Central memory CD8-positive, alpha-beta T cell (primary cell): ENCODE measurements at places on chromosomes 2 and 18.
A peak's percentile ranks its signal among the peaks of the same experiment; 100 is the strongest.

DNA sequence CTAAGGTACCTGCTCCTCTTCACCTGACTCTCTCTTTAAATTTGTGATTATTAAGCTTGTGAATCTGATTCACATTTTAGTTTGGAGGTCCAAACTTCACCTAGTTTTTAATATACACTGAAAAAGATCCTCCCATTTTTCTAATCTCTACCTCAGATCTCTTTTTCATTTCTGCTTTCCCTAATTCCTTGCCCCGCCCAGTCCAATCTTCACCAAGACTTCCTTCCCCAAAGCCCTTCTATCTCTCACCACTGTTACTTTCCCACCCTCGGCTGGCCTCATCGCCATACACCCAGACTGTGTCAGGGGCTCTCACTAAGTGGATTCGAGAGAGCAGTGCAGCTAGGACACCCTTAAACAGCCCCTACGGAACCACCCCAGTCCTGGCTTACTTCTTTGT lies 40.0 kb downstream of the LBH start:
- H3K36me3 ChIP-seq: peaks cover 2% of the 10 kb centered on the region
- no peaks in the 10 kb centered on the region for H3K27me3 ChIP-seq
- DNase-seq: no peak

DNA sequence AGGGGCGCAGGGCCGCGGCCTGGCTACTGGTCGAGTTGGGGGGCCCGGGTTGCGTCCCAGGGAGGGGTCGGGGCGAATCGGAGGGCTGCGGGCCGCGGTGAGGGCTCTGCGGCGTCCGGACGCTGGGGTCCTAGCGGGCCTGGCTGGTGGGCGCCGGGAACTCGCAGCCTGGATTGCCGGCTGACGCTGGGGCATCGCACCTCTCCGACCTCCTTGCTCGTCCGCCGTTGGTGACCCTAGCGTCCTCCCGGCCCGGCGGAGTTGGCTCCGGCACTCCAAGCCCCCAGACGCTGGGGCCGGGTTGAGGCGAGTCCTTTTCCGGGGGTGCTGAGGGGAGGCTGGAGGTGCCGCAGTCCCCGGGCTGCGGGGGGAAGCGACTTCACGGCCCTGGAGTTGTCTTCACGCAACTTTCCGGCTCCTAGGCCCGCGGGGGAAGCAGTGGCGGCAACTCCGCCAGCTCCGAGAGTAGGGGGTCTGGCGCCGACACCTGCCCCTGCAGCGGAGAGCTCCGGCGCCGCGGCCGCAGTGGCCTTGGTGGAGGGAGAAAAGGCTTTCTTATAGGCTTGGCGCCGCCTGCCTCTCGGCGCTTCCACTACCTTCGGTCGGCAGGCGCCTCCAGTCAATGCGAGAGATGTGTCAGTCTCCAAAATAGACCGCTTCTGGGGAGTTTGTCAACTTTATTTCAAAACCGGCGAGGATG lies 70.3 kb downstream of the HAUS1 start:
- peaks cover 41% of the 10 kb centered on the region for H3K4me1 ChIP-seq
- no peak for DNase-seq
- peak overlapping the region; percentile 99 for H3K27ac ChIP-seq
- H3K36me3 ChIP-seq: peaks cover 14% of the 10 kb centered on the region

DNA sequence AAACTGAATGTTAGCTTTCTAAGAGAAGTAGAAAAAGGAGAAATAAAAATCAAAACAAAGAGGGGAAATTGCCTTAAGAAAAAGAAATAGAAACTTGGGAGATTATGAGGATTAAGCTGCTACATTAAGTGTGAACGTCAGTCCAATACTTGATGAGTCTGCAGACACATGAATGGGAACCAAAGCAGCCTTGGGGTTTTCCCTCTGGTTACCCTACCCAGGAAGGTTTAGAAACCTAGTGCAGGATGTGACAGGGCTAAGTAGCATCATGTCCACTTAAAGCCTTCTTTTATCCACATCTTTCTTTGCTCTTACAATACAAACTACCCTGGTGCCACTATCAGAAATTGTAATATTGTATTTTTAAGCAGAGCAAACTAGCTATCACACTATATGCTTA lies 22.3 kb downstream of the SLC35F5 start:
- no peaks in the 10 kb centered on the region for H3K27me3 ChIP-seq
- DNase-seq: no peak
- H3K4me3 ChIP-seq: no peak overlapping the region
- H3K36me3 ChIP-seq: peaks cover 13% of the 10 kb centered on the region

DNA sequence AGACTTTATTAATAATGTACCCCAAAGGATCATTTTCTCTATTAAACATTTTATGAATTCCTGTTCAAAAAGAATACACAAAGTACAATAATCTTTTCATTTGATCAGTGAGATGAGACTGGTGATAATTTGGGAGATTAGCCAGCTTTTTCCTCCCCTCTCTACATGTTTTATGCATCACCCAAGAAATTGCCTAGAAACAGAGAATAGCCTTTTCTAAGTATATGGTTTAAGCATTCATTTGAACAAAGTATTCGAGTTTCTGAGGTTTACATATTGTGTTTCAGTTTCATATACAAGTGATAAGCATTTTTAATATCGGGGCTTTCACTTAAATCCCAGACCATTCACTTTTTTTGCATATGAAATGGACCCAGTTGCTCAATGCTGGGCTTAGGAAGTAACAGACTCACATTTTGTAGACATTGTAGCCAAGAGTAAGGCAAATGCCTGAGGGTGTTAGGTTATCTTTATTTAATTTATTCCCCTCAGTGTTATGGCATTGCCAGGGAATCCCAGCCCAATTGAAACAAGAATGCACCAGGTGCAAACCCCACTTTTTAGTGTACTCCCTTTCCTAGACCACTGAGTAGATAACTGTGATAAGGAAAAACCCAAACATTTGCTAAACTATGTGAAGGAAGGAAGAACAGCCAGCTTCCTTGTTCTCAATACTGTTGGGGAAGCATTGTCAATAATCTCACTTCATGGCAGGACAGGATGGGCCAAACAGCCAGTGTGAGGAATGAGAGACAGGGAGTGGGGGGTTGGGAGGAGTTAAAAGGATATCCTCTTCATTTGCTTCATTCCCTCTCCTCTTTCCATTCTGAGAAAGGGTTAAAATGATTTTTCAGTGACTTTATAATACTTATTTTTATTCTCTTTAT lies 3.5 kb downstream of the CPO start:
- no peak overlapping the region for H3K4me3 ChIP-seq
- no peak for DNase-seq
- no peak overlapping the region for H3K27ac ChIP-seq
- no peaks in the 10 kb centered on the region for H3K36me3 ChIP-seq
- H3K27me3 ChIP-seq: no peaks in the 10 kb centered on the region
- no peaks in the 10 kb centered on the region for H3K4me1 ChIP-seq

DNA sequence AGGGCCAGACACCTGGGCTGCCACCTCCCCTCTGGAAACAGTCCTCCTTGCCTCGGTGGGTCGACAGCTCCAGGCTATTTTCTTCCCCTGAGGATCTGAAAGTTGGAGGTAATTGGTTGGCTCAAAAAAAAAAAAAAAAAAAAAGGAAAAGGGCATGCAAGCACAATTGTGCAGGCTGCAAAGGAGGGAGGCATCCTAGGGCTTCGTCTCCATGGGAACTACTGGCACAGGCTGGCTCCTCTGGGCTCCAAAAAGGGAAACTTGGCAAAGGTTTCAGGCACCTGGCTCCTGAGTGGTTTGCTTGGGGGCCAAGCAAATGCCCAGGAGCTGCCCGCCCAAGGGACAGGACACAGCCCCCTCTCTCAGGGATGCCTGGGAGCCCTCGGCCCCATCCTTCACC lies 1.1 kb upstream of the KCNIP3 start:
- DNase-seq: no peak
- H3K27ac ChIP-seq: no peak overlapping the region
- H3K27me3 ChIP-seq: peaks cover 29% of the 10 kb centered on the region

GRCh38 chr18:34707670-34708069 lies 2.4 kb upstream of the DTNA start:
- no peak overlapping the region for H3K4me3 ChIP-seq
- no peak for DNase-seq
- no peaks in the 10 kb centered on the region for H3K4me1 ChIP-seq
- no peaks in the 10 kb centered on the region for H3K36me3 ChIP-seq
- no peak overlapping the region for H3K27ac ChIP-seq

DNA sequence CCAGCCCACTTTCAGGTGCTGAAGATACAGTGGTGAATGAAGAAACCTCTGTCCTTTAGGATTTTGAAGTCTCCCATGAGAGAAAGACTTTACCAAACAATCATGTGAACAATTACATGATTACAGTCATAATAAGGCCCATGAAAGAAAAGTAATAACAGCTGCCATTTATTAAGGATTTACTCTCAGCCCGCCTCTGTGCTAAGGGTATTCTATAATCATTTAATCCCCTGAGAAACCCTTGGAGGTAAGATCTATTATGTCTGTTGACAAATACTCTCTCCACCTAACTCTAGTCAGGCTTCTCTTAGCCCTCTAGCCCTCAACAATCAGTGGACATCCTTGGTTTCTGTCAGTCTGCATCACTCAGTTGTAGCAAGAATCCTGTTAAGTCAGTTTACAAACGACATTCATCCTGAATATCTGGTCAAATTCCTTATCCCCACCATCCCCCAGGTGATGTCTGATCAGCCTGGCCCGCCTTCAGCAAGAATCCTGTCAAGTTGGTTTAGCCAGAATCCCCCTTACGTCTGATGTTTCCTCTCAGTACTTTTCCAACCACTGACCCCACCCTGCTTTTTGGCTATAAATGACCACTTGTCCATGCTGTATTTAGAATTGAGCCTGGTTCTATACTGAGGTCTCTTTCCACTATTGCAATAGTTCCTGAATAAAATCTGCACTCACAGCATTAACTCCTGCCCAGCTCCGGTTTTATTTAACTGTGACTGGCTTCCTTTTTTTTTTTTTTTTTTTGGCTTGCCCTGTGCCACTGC lies 12.2 kb upstream of the SOCS6 start:
- no peaks in the 10 kb centered on the region for H3K4me1 ChIP-seq
- H3K27me3 ChIP-seq: peaks cover 22% of the 10 kb centered on the region
- H3K27ac ChIP-seq: no peak overlapping the region

DNA sequence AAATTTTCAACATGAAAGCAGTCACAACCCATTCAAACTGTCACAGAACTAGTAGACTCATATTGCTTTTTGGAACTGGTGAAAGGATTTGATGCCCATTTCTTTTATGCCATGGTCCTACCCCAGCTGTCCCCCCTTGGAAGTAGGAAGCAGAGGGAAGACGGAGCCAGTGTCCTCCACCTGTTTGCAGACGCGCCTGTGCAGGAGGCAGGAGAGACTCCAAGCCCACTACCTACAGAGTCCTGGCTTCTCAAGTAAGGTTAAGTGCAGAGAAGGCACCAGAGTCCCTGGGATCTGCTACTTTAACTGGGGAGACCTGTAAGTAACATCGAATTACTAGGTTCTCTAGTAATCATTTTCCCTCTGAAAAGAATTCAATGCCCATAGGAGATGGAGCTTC lies 32.7 kb upstream of the DNMT3A start:
- H3K4me3 ChIP-seq: no peak overlapping the region
- no peak for DNase-seq
- peaks cover 29% of the 10 kb centered on the region for H3K4me1 ChIP-seq

- no peak overlapping the region for H3K27ac ChIP-seq
- no peak for DNase-seq
- H3K27me3 ChIP-seq: peaks cover 85% of the 10 kb centered on the region
- no peaks in the 10 kb centered on the region for H3K36me3 ChIP-seq
Observed at GRCh38 chr2:136517716-136518115, 247.6 kb upstream of the THSD7B start.

GRCh38 chr2:230162981-230163380 lies 56.8 kb downstream of the SP110 start:
- H3K4me1 ChIP-seq: peaks cover 6% of the 10 kb centered on the region
- no peak overlapping the region for H3K27ac ChIP-seq
- DNase-seq: no peak
- no peaks in the 10 kb centered on the region for H3K27me3 ChIP-seq
- peaks cover 22% of the 10 kb centered on the region for H3K36me3 ChIP-seq

DNA sequence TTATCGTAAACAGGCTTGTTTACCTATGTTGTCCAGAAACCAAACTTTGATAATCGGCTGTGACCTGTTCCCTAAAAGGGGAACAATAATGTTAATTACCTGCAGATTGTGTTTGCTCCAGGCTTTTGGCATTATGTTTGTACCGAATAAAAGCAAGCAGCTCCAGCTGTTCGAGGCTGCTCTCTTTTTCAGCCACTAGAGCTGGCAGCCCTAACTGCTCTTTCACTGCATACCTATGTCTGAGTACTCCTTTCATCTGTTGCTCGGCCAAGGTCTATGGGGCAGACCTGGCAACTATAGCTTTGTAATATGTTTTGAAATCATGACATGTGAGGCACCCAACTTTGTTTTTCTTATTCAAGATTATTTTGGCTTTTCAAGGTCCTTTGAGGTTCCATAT lies 77.8 kb upstream of the EHBP1 start:
- H3K4me3 ChIP-seq: no peak overlapping the region
- H3K4me1 ChIP-seq: no peaks in the 10 kb centered on the region
- H3K36me3 ChIP-seq: peaks cover 2% of the 10 kb centered on the region
- no peak overlapping the region for H3K27ac ChIP-seq
- no peak for DNase-seq

- H3K27ac ChIP-seq: no peak overlapping the region
- no peak for DNase-seq
- H3K36me3 ChIP-seq: no peaks in the 10 kb centered on the region
- no peaks in the 10 kb centered on the region for H3K27me3 ChIP-seq
Observed at GRCh38 chr2:231299267-231299666, 96.2 kb upstream of the B3GNT7 start.

DNA sequence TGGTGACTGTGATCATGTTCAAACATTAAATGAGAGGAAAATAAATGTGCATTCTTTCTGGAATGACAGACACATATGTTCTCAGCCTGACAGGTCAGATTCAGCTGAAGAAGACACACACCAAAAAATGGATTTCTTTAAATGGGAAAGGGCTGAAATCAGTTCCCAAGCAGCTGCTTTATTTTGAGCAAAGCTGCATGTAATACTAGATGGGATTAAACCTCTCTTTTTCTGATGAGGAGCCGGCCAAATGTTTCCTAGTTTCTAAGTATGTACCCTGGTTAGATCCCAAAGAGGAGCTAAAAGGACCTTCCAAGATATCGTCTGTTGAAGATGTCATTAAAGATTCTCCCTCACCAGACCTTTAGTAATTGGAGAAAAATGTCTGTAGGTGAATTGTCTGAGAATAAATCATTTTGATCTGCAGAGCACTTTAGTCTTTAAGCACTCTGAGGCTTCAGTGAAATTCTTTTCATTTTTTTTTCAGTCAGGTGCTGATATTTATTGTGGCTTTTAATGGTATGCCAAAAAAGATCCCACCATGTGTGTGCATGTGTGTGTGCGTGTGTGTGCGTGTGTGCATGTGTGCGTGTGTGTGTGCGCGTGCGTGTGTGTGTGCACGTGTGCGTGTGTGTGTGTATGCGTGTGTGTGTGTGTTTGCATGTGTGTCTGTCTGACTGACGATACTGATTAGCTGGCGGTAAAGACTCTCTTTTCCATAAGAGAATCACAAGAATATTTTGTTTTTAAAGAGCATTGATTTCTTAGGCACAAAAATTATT lies 175.8 kb downstream of the IRS1 start:
- DNase-seq: no peak
- H3K4me3 ChIP-seq: no peak overlapping the region
- no peaks in the 10 kb centered on the region for H3K4me1 ChIP-seq
- H3K27me3 ChIP-seq: peaks cover 30% of the 10 kb centered on the region
- peaks cover 3% of the 10 kb centered on the region for H3K36me3 ChIP-seq
- no peak overlapping the region for H3K27ac ChIP-seq
